ENCODE measurements at places on chromosomes 12 and 14.

GRCh38 chr14:36383767-36384431 is 63.5 kb upstream of the MBIP start:
- DNase-seq = no peak

DNA sequence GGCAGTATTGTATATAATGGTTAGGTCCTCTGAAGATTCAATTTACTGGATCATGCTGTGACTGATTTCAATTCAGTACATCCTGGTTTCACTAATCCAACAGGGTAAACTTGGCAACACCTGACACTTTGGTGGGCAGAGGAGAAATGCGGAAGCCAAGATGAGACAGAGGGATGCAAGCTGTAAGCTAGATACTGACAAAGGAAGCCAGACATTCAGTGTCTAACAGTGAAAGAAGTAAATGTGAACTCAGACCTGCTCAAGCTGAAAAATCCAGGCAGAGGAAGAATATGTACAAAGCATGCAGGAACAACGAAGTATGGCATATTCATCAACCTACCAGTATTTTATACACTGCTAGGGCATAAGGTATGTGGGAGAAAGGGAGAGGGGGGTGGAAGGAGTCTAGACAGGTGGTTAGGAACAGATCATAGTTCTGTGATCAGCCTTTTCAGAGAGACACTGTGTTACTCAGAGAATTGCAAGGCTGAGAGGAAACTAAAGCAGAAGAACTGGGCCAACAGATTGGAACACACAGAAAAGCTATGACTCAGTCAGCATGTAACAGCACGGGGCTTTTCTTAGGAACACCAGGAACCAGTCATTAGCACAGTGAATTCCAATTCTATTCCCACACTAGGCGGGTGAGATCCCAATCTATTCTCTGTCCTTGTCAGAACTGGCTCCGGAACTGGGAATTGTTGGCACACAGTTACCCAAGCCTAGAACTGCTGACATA is 40.3 kb downstream of the NELL2 start:
- DNase-seq = no peak

DNA sequence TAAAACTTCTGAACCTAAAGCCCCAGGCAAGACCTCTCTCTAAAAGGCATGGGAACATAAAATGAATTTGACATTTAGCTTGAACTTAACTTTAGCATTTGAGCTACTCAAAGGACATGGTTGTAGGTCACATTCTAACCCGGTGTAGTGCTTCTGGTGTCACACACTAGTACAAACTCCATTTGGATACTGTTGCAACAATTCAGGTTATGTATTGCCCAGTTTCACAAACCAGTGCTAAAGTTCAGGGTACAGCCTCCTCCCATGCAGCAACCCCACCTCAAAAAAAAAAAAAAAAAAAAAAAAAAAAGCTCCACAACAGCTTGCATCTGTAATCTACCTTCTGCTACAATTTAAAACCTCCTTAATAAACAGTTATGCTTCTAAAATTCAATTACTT is 7.8 kb downstream of the PPTC7 start:
- DNase-seq = no peak

GRCh38 chr14:85439696-85440328 is 90.1 kb upstream of the FLRT2 start:
- DNase-seq = no peak

- no peak for DNase-seq
Observed at GRCh38 chr12:118377021-118377883, 897 bp downstream of the SUDS3 start.

DNA sequence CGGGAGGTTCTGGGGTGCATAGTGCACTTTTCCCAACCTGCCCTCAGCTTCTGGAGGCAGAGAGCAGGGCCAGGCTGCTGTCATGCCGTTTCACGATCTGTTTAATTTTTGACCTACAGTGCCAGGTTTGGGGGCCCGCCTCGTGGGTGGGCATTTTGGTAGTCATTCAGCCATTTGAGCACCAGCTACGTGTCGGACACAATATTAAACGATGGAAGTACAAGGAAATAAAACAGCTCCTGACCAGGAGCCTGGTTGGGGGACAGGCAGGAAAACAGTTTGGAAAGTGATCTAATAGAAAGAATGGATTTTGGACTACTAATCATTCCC is 708 bp downstream of the FNTB start:
- DNase-seq = no peak

DNA sequence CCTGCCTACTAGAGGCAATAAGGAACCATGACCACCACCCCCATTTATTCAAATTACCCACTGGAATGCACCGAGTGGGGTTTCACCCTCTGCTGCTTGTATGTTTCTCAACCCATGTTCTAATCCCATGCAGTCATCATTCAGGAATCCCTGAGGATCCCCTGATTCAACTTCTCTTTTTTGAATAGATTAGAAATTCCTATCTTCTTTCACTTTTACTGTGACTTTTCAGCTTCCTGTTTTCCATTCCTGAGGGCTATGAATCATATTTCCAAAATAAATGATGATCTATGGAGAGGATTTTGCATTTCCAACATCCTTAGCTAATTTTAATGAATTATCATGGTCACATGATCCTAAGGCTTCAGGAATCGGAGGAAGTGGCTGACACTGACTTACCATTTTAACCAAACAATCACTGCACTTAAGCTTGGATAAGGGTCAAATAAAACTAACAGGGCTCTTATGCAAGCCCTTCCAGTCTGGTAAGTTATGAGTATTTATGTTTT is 19.4 kb upstream of the P2RX4 start:
- DNase-seq = no peak

GRCh38 chr12:120642121-120642520 is 1.7 kb downstream of the CABP1 start:
- DNase-seq = no peak

DNA sequence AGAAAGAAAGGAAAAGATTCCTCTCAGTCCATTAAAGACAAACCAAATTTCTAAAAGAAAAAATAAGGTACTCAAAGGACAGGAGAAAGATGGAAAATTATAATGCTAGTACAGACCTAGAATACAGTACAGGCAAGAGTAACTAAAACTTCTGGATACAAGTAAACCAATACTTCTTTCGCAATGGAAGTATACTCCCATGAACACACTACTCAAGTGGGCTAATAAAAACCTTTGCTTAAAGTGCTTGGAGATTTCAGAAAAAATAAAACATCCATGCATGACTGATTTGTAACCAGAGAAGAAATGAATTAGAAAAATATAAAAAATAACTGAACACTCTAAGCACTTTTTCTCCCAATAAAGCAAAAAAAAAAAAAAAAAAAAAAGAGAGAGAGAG is 3.5 kb downstream of the ZBTB25 start:
- DNase-seq = no peak

- DNase-seq = no peak
Observed at GRCh38 chr14:54722791-54723432, 156.0 kb downstream of the SAMD4A start.

GRCh38 chr14:65926935-65927700 is 514.6 kb downstream of the FUT8 start:
- DNase-seq = no peak

GRCh38 chr14:20460458-20461224 is 593 bp downstream of the PIP4P1 start:
- DNase-seq = peak; percentile 44

DNA sequence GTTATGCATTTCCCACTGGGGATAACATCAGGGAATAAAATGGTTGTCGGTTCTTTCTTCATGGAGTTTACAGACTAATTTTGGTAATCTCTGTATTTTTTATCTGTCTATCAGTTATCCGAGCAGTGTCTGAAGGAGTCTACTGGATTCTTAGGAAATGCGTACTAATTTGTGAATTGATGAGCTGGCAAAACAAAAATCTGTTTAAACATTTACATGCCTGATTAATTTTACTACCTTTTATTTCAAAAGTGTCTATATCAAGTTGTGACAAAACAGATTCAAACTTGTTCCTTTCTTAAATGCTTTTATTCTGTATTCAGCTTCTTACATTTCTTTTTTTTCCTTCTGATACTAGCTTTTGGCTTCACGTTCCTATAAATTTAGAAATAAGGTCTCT is 4.4 kb downstream of the RIMKLB start:
- DNase-seq = no peak

DNA sequence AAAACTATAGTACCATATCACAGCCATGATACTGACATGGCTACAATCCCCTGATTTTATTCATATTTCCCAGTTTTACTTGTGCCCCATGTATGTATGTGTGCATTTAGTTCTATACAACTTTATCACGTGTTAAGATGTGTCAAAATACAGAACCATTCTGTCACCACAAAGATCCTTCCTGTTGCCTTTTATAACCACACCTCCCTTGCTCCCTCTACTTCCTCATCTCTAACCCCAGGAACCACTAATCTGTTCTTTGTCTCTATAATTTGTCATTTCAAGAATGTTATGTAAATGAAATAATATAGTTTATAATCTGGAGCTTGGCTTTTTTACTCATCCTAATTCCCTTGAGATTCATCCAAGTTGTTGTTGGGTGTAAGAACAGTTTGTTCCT is 358.4 kb downstream of the DPF3 start:
- DNase-seq = no peak

DNA sequence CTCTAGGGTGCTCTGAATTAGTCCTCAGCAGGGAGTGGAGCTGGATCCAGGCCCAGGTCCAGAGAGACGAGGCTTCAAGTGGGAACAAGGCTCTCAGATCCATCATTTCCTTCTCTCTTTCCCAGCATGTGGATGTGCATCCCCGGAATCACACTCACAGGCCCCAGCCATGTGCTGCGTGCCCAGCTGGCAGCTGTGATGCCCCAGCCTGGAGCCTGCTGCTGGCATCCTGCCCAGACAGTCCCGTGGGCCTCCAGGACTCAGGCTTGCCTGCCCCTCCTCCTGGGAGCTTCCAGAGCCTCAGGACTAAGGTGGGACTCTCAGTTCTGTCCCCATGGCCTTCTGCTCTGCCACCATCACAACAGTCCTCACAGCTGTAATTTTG is 6.2 kb upstream of the KRT84 start:
- no peak for DNase-seq

DNA sequence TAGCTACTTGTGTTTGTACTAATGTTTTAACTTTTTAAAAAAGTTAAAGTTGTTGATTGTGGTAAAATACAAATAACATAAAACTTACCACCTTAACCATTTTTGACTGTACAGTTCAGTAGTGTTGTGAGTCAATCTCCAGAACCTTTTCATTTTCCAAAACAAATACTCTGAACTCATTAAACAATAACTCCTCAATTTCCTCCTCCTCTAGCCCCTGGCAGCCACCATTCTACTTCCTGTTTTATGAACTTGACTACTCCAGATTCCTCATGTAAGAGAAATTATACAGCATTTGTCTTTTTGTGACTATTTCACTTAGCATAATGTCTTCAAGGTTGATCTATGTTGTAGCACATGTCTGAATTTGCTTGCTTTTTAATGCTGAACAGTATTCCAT is 299.1 kb upstream of the AMIGO2 start:
- no peak for DNase-seq

DNA sequence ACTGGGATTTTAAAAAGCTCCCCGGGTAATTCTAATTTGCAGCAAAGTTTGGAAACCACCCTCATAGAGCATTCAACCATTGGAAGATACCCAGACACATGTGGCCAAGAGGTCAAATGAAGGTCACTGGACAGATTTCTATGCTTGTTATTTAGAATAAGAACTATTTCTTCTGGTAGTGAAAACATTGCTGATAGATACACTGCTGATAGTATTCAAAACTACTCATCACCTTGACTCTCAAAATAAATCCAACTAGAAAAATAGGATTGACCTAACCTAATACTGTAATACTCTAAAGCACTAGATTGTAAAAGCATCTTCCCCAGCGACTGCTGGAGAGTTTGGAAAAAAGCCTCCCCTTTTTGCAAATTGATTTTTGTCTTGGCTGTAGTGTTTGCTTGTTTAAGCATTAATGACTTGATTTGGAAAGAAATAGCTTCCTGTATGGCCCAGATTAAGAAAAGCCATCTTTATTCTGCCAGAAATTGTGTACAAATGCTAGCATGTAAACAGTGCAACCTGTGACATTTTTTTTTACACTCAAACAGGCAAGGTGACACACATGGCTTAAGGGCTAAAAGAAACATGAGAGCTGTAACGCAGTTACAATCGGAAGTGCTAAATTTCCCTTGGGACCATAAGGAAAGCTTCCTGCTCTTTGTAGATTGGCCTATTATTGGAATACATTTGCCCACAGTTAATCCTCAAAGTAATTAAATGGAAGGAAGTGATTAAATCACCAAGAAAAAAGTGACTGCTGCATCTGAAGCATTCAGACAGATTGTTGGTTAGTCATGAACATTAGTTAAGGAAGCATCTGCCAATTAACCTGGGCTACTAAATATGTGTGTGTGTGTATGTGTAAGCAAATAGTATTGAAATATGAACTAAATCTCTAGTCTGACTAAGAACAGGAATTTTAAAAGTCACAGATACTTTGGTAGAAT is 356.5 kb upstream of the ATP2B1 start:
- no peak for DNase-seq

GRCh38 chr12:2877953-2878732 is 1.1 kb downstream of the RHNO1 start:
- DNase-seq = no peak

DNA sequence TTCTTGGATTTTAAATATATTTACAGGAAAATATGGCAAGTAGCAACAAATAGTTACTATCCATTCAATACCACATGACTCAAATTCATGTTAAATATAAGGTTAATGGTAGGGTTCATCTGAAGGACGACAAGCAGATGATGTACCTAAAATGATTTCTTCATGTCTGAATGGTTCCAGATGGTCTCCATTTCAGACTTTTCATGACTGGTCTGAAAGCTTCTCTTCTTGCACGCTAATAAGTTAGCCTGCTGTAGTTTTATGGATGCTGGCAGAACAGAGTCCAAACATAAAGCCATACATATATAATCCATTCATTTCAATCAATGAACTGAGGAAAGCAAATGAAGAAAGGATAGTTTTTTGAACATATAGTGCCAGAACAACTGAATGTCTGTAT is 257.0 kb upstream of the MGAT4C start:
- DNase-seq = no peak

- DNase-seq = no peak
Observed at GRCh38 chr14:22429546-22430294, 159.3 kb downstream of the DAD1 start.

- DNase-seq = no peak
Observed at GRCh38 chr14:103084021-103084919, at the start of gene LBHD2. TSS of gene LBHD2 (plus strand) at chr14:103084210. CDS start at chr14:103086013, 1,803 bp downstream.

DNA sequence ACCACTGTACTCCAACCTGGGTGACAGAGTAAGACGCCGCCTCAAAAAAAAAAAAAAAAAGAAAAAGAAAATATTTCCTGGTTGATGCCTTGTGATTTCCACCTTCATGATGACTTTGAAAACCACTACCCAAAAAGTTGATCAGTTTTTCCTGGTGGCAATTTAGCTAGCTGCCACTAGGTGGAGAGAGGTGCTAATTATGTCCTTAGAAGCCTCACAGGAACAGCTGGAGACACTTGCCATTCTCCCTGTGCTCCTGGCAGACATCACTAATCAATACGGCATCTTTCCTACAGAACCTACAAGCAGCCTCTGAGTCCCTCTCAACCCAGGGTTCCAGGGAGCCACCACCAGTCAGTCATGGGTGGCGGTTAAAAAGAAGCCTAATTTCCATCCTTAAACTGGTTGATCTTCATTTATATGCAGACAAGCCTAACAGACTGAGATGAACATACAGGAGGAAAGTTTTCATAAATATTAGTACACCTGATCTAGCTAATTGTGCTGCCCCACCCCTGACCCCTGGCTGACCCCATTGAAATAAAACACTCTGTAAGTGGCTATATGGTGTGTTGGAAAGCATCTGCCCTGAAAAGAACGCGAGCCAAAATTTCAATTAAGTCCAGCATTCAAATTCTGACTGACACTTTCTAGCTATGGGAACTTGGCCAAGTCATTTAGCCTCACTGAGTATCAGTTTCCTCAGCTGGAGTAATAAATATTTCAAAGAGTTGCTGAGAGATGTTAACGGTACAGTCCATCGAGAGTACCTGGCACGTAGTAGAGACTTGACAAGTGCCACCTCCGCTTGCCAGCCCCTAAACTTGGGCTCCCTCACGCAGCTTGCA is 6.2 kb upstream of the OAS1 start:
- DNase-seq = no peak

Data from activated CD4-positive, alpha-beta T cell treated with anti-CD3 and anti-CD28 coated beads for 1 hour (primary cell).